ENCODE measurements at places on chromosomes 3 and 15.
A peak's percentile ranks its signal among the peaks of the same experiment; 100 is the strongest.

GRCh38 chr3:130826516-130827182 is 67.2 kb upstream of the ATP2C1 start:
- DNase-seq: no peak

GRCh38 chr3:141442446-141442845 is 44.4 kb upstream of the RASA2 start:
- DNase-seq: no peak

DNA sequence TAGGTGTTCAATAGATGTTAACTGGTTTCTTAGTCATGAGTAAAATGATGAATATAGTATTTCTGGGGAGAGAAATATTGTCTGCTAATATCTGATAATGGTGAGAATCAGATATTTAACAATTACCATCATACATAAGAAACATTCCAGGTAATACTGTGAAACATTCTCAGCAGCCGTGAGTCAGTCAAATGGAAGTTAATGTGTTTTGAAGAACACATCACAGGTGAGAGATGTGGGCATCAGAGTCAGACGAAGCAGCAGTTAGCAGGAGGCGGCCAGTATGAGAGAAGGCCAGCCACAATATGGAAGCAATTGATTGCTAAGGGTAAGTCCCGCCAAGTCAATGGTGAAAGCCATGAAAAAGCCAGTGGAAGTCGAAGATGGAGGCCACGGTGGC is 1035.9 kb downstream of the TUSC7 start:
- DNase-seq: no peak

DNA sequence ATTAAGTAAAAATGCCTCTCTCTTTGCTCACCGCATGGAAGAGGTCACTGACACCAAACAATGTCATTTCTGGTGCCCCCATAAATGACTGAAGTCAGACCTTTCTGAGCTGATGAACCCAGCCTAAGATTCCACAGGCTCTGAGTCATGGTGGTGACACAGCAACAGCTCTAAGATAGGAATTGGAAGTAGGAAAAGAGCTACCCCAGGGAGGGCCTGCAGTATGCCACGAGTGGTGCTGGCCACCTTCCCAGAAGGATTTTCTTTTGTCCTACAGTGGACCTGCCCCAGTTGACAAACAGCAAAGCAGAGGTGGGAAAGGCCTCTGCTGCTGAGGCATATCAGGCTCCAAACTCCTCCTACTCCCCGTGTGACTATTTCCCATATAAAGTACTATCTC is 208.1 kb downstream of the MINAR1 start:
- no peak for DNase-seq

DNA sequence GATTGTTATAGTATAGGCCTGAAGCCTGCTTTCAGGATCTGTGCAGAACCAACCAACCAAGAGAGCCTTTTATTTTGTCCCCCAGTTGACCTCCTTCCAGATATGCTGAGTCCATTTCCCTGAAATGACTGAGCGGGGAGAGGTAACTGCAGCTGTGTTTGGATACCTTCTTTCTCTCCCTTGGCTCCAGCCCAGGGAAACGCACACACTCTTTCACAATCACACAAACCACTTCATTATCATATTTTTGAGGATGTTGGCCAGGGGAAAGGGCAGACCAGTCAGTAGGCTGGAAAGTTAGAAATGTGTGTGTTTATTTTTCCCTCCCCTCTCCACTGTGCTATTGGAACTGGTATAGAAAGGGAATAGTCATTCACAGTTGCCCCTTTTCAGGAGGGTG is 417.7 kb upstream of the TBL1XR1 start:
- DNase-seq: no peak

DNA sequence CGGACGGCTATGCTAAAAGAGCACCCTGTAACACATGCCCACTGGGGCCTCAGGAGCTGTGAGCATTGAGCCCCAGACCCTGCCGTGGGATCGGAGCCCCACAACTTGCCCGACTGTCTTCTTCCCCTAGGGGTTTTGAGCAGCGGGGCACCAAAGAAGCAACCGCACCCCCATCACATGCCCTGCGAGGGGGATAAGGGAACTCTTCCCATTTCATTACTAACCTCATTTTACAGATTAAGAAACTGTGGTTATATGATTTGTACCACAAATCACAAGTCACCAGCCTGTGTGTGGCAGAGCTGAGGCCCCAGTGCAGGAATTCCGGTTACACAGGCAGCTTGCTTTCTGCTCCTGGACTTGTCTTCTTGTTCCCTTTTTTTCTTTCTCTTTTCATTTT is 86.2 kb downstream of the CD47 start:
- DNase-seq: no peak

GRCh38 chr3:140207541-140207940 is 272.6 kb downstream of the CLSTN2 start:
- no peak for DNase-seq

GRCh38 chr3:27677565-27677964 is 44.6 kb downstream of the EOMES start:
- DNase-seq: no peak

- DNase-seq: no peak
Observed at GRCh38 chr3:120182613-120183511, 88.6 kb upstream of the GSK3B start.

- no peak for DNase-seq
Observed at GRCh38 chr15:70528270-70528706, 235.1 kb downstream of the UACA start.

DNA sequence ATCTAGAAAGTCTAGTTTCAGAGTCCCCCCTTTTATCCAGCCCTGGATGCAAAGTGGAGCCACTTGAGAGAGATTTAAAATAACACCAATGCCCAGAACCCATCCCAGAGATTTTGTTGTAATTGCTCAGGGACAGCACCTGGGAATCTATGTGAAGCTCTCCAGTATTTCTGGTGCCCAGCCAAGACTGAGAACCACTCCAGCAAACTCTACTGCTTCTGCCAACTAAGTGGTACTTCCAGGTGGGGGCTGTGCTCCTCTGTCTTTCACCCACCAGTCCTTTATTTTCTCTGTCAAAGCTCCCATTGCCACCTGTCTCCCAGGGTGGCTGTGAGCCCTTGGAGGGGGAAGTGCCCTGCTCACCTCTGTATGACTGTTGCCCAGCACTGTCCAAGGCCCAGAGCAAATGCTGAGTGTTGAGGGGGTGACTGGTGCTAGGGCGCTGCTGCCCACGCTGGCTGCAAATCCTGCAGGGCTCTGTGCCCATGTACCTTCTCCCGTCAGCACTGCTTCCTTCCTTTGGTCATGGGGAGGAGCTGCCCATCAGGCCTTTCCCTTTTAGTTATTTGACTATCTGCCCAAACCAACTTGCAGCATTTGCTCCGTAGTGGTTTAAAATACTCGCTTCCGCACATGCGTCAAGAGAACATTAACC is 9.4 kb downstream of the CLSTN2 start:
- no peak for DNase-seq

GRCh38 chr3:128923576-128923975 is 44.2 kb downstream of the ACAD9 start:
- DNase-seq: no peak

DNA sequence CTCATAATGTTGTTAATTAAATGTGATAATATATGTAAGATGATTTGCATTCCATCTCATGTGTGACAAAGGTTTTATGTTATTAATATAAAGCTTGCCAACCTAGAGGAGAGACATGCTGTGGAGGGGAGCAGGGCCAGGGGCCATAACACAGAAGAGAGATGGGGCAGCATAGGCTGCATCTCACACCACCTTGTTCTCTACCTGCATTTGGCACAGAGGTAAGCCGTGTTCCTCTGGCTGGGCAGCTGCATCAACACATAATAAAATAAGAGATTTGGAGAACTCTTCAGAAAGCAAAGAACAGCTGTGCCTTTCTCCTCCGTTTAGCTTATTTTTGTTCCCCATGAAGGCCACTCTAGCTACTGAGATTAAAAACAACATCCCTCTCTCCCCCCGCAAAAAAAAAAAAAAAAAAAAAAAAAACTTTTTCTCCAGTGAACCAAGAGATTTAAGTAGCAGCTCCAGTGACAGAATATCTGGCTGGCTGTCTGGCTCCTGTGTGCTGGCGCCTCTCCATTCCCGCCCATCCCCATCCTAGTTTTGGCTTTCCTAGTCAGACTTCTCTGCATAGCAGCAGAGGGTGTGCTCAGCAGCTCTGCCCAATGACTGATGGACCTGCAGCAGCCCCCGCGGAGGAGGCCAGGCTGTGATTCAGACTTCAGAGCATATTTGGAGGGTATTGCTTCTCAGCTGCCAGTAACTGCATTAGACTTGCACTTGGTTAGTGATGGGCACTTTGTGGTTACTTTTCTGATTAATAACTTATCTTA is 52.2 kb upstream of the STXBP5L start:
- DNase-seq: no peak

DNA sequence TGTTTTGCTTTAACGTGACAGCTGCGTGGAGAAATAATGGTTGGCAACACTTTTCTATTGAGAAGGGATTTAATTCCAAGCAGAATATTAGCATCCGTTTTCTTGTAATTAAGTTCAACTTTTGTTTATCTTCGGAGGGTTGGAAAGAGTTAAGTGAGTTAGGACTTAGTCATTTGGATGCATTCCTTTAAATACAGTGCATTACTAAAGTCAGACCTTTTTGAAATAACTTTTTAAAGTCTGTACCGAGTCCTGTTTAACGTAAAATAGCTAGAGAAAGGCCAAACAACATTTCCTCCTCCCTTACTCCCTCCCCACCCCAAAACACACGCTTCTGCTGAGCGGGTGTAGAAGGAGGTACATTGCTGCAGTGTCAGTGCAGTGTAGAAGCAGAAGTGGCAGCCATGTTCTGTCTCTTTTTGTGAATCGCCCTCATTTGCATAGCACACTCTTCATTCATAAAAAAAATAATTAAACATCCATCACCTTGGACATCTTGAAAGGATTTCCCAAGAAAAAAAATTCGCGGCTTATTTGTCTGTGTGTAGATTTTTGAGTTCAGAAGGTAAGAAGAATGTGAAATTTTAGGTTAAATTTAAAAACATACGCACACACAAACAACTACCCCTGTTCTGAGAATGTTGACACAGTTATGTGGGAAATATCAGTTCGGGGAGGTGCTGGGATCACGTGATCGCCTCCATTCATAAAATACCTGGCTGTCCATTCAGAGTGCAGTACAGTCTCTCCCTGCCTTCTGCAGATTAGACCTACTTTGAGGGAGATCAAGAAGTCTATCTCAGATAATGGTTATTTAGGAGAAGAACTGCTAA is 1.6 kb downstream of the SPRED1 start:
- peak; percentile 21 for DNase-seq

DNA sequence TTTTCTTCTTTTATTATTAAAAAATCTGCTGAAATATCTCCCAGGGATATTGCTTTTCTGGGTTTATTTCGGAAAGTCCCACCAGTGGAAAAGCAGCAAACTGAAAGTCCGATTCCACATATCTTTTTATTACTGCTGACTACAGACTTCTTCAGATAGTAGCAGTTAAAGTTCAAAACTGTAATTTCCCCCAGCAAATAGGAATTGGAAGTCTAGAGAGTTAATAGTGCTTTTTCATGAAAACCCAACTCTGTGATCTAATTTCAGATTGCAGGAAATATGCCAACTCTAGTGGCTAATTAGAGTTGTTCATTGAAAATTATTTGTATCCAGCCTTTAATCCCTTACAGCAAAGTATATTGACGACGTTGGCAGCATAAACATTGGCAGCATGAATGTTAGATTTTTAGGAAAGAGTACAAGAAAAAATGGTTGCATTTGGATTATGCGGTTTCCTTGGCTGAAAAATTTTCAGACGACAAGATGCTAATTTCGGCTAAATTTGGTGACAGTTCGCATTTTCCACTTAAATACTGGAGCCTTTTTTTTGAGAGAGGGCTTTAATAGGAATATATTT is 472.9 kb upstream of the CBLB start:
- no peak for DNase-seq

- DNase-seq: no peak
Observed at GRCh38 chr3:113165841-113166240, 45.5 kb upstream of the BOC start.

DNA sequence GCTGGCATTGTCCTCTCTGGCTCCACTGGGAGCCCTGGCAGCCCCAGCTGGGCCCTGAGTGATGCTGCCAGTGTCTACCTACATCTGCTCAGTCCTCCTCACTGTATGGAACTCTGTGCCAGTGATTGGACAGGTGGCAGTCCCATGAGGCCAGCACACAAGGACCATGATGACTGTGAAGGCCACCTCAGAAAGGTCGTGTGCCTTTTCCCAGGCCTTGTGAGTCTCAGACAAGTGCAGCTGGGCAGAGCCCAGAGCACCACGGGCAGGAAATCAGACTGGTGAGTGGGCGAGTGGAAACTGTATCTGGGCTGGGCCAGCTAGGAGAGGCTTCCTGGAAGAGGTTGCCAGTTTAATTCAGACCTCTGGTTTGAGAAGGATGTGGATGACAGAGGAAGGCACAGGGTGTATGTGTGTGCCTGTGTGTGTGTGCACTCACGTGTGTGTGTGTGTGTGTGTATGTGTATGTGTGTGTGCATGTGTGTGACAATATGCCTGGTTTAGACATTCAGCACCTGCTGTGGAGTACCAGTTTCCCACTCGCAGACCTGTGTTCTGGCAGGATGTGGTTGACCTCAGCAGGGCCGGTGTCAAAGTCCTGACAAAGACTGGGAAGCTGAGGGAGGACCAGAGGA is 7.0 kb downstream of the MAPKAPK3 start:
- DNase-seq: peak; percentile 44

DNA sequence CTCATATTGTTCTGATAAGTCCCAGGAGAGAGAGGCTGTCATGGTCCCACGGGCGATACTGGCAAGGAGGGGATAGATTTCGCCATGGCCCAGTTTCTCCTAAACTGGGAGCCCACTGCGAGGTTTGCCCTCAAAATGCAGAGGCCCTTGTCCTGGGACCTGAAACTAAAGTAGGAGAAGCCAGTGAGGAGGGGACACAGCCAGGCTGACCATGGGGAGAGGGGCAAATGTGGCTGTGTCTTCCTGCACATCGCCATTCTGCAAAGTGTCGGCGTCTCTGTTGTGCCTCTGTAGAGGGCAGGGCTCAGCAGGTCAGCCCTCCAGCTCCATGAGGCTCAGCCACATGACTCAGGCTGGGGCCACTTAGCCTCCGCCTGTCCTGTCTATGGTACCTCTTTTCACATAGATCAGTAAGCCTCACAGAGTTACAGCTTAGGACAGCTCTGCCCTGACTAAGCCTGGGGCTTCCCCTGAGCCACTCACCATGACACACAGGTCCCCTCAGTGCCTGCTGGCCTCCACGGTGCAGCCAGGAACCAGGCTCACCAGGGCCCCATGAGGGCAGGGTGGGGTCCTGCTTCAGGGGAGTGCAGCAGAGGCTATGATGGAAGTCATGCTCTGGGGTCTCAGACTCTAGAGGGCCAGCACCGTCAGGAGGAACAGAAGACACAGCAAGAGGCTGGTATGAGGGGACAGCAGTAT is 28.6 kb upstream of the PLXNA1 start:
- no peak for DNase-seq

GRCh38 chr15:45903283-45903682 is 268.5 kb downstream of the SQOR start:
- DNase-seq: no peak

DNA sequence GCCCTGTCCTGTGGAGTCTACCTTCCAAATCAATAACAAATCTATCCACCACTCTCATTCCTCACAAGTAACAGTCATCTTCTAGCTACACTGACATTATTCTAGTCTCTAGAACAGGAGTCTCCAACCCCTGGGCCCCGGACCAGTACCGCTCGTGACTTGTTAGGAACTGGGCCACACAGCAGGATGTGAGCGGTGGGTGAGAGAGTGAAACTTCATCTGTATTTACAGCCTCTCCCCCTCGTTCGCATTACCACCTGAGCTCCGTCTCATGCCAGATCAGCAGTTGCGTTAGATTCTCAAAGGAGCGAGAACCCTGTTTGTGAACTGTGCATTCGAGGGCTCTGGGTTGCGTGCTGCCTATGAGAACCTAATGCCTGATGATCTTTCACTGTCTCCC is 31.9 kb downstream of the ROBO2 start:
- no peak for DNase-seq

- DNase-seq: no peak
Observed at GRCh38 chr15:93362203-93362602, 273.2 kb upstream of the RGMA start.
